ENCODE measurements at places on chromosomes 12 and 14. TPM values are rescaled to one million over a fixed set of nuclear protein-coding genes. Genes with fewer than 3 reads are reported as not detected.

DNA sequence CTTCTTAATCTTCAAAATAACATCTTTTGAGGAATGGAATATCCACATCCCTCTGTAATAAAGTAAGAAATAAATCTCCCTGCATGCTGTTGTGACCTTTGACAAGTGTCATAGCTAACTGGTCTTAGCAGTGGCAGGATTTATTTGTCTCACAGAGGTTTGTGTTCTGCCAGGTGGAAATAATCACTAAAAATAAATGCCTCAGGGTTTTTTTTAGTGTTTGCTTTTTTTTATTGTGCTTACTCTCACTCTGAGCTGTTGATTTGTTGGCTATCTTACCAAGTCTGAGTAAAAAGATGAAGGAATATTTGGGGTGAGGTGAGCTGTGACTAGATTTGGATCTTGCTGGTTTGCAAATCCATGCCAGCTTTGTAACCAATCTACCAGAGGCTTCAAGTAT, 285.4 kb downstream of the ALG10B start:
- no peaks in the 10 kb centered on the region for H3K27me3 ChIP-seq
- H3K4me3 ChIP-seq = no peak overlapping the region
- DNase-seq = no peak

DNA sequence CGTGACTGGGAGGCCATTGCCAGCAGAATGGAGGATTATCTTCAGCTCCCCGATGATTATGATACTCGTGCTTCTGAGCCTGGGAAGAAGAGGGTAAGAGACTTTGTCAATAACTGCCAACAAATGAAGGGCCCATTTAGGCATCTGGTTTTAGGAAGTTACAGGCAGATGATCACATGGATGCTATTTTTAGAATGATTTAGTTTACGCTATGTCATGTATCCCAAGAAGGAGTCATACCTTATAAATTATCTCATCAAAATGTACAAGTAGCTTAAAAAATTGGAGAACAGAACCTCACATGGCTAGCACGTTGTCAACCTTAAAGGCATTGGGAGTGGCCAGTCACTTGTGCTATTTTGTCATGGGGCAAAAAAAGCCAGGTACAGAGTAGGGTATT, 46.7 kb downstream of the PROX2 start:
- H3K4me1 ChIP-seq = no peaks in the 10 kb centered on the region
- H3K27ac ChIP-seq = no peak overlapping the region

DNA sequence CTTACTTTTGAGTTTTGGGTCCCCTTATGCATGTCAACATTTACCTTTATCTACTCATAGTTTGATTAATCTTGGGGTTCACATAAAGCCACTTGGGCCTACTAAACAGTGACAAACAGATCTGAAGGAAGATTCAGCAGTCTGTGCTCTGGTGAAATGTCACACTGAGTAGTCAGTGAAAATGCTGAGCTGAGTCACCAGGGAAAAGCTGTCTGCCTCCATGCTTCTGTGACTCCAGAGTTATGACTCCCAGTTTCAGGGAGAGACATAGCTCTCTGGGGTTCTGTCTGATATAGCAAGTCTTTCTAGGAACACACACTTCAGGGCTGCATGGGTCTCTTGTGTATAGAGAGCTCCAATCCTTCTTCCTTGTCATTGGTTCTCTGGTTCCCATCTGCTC, 406.3 kb upstream of the FAR2 start:
- H3K4me3 ChIP-seq = no peak overlapping the region
- H3K27ac ChIP-seq = no peak overlapping the region
- H3K4me1 ChIP-seq = no peaks in the 10 kb centered on the region
- no peaks in the 10 kb centered on the region for H3K27me3 ChIP-seq

DNA sequence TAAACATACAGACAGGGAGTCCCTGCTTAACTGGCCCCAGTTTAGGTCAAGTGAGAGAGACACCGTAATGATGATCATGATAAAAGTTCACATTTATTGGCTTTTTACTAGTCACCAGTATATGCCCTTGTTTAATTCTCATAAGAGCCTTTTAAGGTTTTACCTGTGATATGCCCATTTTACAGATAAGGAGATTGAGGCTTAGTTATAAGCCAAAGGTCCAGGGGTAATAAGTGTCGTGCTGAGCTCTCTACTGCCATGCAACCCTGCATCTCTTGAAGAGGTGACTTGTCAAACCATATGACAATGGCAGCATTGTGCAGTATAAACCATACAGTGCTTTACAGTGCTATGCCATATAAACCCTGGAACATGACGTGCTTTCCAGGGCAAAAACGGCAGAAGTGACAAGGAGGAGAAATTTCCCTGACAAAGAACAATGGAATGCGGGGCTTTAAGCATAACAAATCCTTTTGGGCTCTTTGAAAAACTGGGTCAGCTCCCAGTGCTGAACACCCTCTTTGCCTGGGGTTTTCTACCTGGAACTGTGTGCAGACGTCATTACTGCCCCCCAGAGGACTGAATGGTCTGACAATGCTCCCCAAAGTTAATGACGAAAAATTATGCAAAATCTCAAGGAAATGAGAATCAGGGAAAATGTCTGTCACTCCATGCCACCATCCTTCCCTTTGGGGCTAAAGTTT, 59.7 kb upstream of the C14orf132 start:
- H3K27ac ChIP-seq = no peak overlapping the region
- peaks cover 17% of the 10 kb centered on the region for H3K27me3 ChIP-seq
- no peaks in the 10 kb centered on the region for H3K36me3 ChIP-seq
- DNase-seq = no peak

GRCh38 chr12:43551971-43552559, at the start of gene ADAMTS20:
ADAMTS20 (minus strand) TSS chr12:43552203; CDS start chr12:43551921, 282 bp downstream.
- DNase-seq = no peak
- H3K27me3 ChIP-seq = no peaks in the 10 kb centered on the region
- H3K27ac ChIP-seq = no peak within 1 kb of the TSS
- H3K36me3 ChIP-seq = no peaks in the 10 kb centered on the region

P2RX7 gene
- 4.6 TPM for total RNA-seq
